PC-3 (cell line): ENCODE measurements at places on chromosomes 4 and X.

GRCh38 chr4:86769794-86770193, 79.4 kb downstream of the SLC10A6 start:
- DNase-seq, result no peak

DNA sequence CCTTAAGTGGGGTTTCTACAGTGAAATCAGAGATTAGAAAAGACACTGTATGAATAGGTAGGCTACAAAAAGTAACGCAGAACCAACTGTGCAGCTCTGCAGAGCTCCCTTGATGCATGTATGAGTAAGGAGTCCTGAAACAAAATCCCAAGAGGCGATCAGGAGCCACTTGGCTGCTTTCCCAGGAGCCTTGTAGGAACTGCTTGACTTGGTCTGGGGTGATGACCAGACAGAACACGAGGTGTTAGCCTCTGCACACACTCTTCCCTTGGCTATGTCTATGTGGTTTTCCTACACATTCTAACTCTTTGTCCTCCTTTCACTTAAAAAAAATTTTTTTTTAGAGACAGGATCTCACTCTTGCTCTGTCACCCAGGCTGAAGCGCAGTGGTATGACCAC, 22.8 kb upstream of the AP1S2 start:
- DNase-seq, result peak; percentile 22

- no peak for DNase-seq
Observed at GRCh38 chr4:108396900-108397497, 223.4 kb upstream of the RPL34 start.

GRCh38 chr4:96983830-96984229, 1143.9 kb downstream of the PDHA2 start:
- DNase-seq, result no peak

DNA sequence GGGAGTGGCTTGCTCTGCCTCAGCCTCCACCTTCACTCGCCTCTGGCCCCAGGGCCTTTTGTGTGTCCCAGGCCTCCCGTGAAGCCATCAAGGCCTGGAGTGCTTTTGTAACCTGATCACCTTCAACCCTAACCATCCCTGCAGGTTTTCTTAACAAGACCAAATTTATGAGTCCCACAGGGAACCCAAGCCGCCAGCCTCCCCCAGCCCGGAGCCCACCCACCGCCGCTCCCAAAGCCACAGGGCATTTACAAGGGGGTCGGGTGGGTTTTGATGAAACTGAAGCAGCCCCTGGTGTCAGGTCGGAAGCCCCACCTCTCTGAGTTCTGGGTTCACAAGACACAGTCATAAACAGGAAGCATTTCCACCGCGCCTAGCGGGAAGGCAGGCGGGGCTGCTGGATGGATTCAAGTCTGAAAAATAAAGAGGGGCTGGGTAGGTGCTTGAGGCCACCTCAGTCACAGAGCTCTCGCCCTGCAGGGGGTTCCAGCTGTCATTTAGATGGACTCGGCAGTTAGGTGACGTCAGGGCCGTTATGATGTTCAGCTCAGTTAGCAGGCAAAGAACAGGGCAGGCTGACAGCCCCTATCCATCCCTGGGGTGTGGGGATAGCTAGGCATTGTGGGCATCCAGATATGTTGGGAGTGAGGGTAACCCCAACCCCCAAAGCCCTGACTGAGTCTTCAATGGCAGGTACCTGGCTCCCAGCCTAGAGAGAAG, 128.5 kb downstream of the BCOR start:
- no peak for DNase-seq

DNA sequence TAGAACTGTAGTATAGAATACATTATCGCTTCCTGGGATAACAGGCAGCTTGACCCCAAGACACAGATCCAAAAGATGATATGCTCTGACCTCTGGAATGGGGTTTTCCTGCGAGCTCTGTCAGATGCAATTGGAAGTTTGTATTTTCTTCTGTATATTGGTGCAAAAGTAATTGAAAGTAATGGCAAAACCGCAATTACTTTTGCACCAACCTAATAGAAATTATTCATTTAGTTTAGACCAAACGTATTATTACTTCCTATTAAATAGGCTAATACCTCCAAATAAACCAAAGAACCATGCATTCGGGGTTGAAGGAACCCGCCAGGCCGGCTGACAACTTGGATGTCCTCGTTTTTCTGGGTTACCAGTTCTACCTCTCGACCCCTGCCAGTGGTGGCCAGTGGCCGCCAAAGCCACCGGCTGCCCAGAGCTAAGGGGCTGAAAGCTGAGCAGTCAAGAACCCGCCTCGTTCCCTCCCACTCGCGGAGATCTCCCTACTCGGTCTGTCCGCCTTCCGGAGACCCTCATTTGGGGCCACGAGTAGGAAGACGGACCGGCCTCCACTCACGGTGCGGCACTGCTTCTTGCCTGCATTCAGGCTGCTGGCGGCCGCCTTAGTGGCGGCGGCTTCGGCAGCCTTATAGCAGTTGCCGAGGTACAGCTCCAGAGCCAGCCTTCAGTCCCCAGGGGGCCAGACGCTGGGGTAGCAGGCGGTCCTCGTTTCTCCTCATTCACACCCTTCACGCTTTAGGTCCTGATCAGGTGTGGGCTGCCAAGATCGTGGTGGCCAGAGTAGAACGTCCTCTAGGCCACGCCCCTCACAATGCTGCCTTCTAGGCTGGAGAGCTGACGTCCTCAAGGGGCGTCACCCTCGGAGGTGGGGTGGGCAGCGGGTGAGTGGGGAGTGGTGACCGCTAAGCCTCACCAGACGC, 121.9 kb downstream of the RBMX2 start:
- peak; percentile 16 for DNase-seq
